ENCODE measurements at places on chromosomes 12 and 14.

DNA sequence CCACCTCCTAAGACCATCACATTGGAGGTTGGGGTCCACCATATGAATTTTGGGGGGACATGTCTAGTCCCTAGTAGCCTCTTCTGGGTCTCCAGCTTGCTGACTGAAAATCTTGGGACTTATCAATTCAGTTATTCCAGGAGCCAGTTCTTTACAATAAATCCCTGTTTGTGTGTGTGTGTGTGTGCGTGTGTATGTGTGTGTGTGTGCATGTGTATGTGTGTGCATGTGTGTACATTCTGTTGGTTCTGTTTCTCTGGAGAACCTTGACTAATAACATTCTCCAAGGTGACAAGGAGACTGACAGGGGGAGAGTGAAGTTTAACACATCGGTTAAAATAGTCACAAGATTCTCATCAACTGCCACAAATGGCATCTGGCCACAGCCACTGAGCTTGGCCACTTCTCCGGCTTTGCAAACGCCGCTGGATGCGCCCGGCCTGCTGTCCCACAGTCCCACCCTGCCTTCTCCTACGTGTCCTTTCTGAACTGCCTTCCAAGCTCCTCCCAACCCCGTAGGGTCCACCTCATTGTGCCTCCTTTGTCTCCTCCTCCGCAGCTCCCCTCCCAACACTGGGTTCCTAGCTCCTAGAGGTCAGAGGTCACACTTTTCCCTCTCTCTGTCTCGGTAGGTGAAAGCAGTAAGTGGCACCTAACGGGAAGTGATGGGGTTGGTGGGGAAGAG, 88.1 kb upstream of the DIO3 start:
- no peak for DNase-seq

GRCh38 chr12:63403256-63403655, 252.3 kb upstream of the AVPR1A start:
- DNase-seq = no peak

DNA sequence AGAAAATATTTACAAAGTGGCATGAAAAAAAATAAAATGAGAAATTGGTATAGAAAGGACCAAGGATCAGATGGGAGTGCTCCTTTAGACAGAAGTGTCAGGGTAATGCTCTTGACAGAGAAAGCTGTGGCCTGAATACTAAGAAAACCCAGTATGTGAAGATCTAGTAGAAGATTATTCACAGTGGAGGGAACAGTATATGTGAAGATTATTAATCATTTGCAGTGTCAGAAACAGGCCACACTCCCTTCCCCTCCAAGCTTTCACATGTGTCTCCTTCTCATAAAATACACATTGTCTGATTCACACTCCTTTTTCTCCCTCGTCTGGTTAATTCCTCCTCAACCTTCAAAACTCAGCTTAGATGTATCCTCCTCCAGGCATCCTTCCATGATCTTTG, 41.3 kb downstream of the CAPS2 start:
- no peak for DNase-seq

- peak; percentile 75 for DNase-seq
These were observed 54.6 kb downstream of the NUAK1 start for GRCh38 chr12:106084014-106084671.

DNA sequence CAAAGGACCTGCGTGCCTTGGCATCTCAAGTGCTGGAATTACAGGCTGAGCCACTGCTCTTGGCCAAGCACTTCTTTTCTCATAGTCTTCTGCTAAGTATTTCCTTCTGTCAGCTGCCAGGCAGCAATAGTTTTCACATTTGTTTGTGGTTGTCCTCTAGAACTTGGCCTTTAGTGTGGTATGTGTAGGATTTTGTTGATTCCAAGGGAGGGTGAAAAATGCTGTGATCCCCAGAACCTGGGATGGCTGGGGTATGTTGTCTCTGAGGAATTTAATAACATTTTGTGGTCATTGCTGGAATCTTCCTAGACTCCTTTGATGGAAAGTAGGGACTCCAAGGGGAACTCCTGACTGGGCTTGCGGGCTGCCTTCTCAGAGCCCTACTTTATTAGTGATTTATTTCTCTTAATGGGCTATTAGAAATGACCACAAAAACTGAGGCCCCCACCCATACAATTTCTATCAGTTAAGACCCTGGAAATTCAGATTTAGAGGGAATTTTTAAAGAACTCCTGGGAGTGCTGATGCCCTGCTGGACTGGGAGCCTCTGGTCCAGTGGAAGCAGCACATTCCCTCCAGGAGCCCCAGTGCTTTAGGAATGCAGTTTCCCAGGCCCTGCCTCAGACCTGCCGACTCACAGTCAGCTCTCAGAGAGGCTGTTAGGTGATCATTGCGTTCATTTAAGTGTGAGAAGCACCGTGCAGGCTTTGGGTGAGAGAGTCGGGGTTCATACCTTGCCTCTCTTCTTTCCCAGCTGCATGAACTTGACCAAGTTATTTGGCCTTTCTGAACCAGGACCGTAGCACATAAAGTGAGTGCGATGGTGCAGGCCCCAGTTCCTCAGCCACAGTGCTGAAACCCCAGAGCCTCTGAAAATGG, 22.7 kb downstream of the TRAF3 start:
- DNase-seq = peak; percentile 33

DNA sequence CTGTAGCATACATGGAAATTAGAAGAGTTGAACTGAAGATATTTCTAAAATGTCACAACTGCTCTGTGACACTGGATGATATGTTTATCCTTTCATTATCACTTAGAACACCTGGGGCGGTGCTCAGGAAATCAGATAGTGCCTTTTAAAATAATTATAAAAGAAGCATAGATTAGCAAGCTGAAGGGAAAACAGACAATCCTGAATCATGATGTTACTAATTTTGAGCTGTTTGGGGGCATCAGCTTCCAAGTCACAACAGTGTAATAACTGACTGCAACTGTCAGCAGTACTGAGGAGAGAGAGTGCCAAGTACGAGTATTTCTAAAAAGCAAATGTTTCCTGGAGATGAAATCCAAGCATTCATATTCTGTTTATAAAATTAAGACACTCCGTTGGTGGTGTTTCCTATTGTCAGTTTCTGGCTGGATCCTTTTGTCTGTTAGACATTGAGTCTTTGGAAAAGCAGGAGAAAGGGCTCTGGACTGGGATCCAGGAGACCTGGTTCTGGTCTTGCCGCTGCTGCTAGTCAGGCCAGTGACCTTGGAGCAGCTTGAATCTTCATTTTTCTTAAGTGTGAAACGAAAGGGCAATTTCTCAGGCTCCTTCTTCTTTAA, 380.1 kb downstream of the EGLN3 start:
- no peak for DNase-seq

DNA sequence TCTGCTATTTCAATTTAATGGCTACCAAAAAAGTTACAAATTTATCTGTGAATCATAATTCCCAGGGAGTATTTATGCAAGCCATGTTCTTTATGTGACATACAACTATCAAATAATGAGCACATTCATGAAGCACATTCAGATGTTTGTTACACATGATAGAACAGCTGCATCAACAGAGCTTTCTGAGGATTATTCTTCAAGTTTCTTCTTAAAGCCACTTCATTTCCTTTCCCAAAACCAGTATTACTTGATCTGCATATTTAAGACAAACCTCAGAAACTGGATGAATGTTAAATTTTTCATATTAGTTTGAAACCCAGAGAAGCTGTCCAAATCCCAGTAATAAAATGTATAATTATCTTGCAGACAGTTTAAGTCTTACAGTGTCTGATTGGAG, 73.6 kb upstream of the SOX5 start:
- no peak for DNase-seq

DNA sequence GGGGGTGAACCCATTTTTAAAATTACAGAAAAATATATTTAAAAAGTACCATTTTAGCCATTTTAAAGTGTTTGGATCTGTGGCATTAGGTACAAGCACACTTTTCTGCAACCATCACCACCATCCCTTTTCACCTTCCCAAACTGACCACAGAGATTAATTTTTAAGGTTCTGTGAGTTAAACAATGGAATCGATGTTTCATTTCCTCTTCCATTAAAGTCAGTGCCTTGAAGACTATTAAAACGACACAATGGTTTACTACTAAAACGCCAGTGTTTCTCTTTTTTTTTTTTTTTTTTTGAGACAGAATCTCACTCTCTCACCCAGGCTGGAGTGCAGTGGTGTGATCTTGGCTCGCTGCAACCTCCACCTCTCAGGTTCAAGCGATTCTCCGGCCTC, 78.1 kb upstream of the GPR68 start:
- no peak for DNase-seq

DNA sequence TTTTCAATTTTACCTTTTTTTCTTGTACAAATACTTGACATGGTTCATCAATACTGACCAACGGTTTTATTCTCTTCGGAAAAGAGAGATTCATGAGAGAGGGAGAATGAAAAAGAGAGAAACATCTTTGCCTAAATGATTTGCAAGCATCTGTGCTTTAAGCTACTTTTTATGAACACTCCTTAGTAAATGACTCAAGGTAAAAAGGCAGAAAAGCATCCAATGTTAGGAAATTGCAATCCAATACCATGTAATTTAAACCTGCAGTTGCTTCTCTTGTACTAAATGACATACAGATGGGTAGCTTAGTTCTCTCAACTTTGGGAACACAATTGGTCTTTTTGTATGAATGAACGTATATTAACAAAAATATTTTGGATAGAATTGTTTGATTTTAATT, 46.1 kb downstream of the MSRB3 start:
- no peak for DNase-seq
